DMS153 (cell line): ENCODE measurements at places on chromosomes 11 and 22.

GRCh38 chr11:9625162-9625561, 38.7 kb upstream of the SWAP70 start:
- no peak for DNase-seq

GRCh38 chr11:113724778-113725177, 18.7 kb upstream of the TMPRSS5 start:
- no peak for DNase-seq

DNA sequence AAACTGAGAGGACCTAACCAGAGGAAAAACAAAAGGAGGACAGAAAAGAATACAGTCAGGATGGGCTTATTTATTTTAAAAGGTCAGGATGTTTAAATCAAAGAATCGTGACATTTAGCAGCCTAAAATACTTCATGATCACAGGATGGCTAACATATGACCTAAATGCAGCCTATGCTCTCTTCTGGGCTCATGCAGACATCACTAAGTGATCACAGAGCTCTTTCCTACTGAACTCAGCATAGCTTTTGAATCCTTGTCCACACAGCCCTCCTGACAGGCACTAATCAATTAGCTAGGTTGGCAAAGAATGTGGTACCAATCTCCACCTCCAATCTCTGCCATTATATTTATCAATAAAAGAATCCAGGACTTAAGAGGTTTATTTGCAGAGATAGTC, 60.1 kb upstream of the PHF21A start:
- DNase-seq, result no peak

GRCh38 chr22:33697640-33698039, 222.6 kb downstream of the LARGE1 start:
- DNase-seq, result no peak
